Astrocyte of the spinal cord (primary cell): ENCODE measurements at places on chromosomes 12 and 14.
A peak's percentile ranks its signal among the peaks of the same experiment; 100 is the strongest.

- peak; percentile 45 for DNase-seq
These were observed 94.7 kb downstream of the ERGIC2 start for GRCh38 chr12:29286081-29286790.

DNA sequence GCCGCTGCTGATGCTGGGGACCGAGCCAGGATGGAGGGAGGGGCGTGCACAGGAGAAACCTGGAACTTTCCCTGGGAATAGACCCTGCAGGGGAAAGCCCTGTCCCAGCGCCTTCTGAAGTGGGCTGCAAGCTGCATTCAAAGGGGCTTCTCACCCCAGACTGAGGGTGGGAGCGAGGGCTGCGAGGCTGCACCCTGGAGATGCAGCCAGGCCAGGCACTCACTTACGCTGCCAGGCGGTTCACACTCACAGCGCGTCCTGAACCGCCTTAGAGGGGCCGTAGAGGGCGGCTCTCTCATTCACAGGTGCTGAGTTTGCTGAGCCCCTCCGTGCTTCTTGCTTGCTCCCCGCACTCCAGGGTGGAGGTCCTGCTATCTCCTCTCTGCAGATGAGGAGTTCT lies 208.5 kb upstream of the C14orf180 start:
- DNase-seq = no peak

DNA sequence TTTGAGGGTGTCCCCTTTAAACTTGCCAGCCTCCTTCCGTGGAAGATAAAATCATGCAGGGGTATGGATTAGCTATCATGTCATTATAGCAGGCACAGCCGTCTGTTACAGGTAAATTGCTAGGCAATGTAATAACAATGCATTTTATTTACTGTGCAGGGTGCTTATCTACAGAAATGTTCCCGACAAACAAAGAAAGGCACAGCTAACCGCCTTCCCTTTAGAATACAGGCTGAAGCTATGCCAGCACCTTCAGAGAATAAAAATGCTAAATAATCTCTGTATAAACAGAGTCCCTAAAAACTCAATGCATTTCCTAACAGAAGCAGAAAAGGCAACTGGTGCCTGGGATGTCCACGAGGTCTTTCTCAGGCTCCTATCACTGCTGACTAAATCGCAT lies 239.2 kb downstream of the SPTSSA start:
- no peak for DNase-seq

- DNase-seq = no peak
These were observed 496.0 kb downstream of the SLC6A15 start for GRCh38 chr12:84416626-84417025.

- DNase-seq = peak; percentile 81
These were observed 232.1 kb downstream of the MON2 start for GRCh38 chr12:62698701-62699101.

DNA sequence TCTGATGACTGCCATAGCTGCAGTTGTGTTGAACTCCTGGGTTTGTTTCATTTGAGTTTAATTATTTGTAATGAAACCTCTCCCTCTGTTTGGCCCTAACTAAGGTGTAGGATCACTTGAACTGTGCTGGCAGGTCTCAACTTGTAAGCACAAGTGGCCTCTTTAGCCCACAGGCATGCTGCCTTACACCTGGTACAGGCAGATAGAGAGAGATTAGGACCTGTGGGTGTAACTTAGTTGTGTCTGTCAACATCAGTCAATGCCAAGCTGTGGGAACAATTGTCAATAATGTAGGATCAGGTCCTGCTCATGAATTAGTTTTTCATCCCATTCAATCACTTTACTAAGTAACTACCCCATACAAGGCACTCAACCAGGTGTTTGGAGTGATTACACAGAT lies 263.0 kb upstream of the G2E3 start:
- DNase-seq = no peak
